Stimulated activated CD8-positive, alpha-beta memory T cell treated with anti-CD3 and anti-CD28 coated beads, Interleukin-7, amount 100 ng/mL, for 48 hours (primary cell): ENCODE measurements at places on chromosomes 5 and 9.

DNA sequence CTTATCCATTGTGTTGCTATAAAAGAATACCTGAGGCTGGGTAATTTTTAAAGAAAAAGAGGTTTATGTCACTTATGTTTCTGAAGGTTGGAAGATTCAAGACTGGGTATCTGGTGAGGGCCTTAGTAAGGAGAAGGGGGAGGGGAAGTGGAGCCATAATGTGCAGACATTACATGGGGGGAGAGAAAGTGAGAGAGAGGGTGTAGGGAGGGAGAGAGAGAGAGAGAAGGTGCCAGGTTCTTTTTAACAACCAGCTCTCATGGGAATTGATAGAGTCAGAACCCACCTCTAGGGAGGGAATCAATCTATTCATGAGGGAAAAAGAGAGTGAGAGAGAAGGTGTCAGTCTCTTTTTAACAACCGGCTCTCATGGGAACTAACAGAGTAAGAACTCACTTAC is 29.5 kb downstream of the SPEF2 start:
- DNase-seq, result no peak

DNA sequence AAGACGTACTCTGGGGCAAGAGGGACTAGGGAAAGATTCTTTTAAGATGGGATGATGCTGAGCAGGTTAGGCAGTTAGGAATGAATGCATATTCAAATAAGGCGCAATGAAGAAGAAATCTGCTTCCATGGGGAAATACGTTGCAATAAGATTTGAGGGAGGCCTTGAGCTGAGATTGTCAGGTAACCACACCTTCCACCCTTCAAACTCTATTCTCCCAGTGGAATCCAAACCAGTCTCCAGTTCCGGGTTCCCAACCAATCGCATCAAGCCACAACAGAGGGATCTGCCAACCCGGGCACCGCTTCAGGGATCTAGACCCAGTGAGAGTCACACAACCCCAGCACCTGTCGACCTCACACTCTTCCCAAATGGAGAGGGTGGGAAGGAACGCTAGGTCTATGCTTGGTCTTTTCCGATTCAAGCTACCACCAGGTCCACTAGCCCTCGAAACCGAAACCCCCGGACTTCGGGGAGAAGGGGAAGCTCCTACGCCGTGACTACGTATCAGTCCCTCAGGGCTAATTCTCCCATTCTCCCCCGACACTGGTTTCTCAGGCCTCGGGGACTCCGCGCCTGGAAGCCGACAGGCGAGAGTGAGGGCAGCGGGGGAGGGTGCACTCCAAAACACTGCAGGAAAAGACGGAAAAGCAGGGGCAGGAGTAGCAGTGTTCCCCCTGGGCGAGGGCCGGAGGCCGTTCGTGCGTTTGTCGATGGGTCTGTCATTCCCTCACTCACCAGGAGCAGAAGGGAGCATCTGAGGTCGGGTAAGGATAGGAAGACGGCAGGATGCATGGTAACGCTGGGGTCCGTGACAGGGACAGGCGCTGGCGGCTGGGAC is 534 bp downstream of the ERP44 start:
- DNase-seq, result no peak

- DNase-seq, result no peak
Observed at GRCh38 chr9:134165357-134166315, 1.3 kb upstream of the RNU6ATAC start.

DNA sequence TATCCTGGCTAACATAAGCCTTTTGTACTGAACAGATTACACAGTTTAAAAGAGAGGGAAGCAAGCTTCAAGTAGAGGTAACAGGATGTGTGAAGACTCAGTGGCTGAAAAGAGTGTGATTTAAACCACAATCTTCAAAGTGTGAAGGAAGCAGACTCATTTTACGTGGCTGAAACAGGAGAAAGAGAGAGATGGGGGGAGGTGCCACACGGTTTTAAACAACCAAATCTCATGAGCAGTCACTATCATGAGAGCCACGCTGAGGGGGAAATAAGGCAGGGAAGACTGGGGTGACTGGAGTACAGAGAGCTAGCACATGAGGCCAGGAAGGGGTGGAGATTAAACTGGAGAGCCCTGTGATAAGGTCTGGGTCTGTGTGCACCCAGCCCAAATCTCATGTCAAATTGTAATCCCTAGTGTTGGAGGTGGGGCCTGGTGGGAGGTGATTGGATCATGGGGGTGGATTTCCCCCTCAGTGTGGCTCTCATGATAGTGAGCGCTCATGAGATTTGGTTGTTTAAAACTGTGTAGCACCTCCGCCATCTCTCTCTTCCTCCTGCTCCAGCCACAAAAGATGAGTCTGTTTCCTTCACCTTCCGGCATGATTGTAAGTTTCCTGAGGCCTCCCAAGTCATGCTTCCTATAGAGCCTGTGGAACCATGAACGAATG is 318.6 kb upstream of the CD180 start:
- DNase-seq, result peak; percentile 13

- DNase-seq, result no peak
Observed at GRCh38 chr5:6634306-6634705, 1.1 kb downstream of the SRD5A1 start.

DNA sequence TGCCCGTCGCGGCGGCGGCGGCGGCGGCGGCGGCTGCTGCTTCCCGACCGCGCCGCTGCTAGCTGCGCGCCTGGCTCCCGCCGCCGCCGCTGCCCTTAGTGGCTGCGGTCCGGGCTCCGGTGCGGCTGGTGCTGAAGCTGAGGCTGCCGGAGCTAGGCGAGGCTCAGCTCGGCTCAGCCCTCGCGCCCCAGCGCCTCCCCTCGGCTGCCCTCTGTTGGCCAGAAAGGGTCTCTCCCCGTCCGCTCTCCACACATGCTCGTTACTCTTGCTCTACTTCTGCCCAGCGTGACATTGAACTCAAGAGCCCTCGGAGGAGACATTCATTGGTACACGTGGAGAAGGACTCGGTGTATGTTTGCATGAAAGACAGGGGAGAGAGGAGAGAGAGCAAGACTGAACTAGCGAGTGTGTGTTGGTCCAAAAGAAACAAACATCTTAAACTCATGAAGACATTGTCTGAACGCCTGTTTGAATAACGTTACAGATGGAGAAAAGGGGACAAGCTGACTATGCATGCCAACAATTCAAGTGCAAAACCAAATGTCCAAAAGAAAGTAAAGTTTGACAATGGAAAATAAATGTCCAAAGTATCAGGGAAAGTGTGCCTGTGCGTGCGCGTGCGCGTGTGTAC is at the start of gene HCN1:
HCN1 (minus strand) TSS at position 175 of the 631 bp plus-strand sequence.
- peak; percentile 5 for DNase-seq

DNA sequence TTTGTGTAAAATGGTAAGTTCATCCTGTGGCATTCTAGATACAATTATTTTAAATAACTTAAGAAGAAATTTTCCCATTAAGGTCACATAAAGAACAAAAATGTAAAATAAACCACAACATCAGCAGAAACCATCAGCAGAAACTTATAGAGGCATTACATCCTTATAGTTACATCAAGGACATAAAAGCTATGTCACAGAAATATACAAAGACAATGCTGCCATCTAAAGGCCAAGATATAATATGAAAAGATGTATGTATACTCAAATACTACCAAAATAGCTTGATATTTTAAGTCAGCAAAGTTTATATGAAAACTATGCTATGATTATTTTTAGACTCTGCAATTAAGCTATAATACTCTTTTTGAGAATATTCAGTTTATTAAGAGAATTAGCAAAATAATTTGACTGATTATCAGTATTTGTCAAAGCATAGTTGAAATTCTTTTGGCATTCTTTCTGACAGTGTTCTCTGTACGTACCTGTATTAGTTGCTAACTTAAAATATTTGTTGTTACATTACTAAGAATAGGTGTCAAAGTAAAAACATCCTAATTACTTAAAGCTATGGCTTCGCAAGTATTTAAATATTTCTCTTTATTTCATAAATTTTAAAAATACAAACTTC is 36.2 kb downstream of the FBXL17 start:
- no peak for DNase-seq

DNA sequence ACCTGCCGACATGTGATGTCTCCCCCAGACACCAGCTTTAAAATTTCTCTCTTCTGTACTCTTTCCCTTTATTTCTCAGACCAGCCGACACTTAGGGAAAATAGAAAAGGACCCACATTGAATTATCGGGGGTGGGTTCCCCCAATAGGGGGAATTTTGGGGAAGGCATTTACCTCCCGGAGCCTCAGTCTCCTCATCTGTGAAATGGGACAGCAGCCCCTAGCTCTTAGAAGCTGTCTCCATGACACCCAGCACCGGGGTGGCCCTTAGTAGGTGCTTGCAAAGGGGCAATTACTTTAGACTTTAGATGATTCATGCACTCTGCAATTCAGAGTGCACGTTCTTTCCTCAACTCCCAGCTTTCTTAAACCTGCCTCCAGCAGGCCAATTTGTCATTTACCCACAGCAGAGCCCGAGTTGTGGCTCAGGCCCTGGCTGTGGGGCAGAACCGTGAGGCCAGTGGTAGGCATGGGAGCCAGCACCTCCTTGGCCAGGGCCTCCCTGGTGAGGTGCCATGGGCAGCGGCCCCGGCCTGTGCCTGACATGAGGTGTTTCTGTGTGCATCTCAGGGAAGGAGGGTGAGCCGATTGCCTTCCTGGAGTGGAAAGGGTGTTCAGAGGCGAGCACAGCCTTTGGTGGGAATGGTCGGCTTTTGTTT is 51.7 kb downstream of the SH3PXD2B start:
- DNase-seq, result no peak
